NCI-H1092 treated with DMSO at 0.1 percent for 48 hours (cell line): ENCODE measurements at places on chromosomes 1 and 21.

DNA sequence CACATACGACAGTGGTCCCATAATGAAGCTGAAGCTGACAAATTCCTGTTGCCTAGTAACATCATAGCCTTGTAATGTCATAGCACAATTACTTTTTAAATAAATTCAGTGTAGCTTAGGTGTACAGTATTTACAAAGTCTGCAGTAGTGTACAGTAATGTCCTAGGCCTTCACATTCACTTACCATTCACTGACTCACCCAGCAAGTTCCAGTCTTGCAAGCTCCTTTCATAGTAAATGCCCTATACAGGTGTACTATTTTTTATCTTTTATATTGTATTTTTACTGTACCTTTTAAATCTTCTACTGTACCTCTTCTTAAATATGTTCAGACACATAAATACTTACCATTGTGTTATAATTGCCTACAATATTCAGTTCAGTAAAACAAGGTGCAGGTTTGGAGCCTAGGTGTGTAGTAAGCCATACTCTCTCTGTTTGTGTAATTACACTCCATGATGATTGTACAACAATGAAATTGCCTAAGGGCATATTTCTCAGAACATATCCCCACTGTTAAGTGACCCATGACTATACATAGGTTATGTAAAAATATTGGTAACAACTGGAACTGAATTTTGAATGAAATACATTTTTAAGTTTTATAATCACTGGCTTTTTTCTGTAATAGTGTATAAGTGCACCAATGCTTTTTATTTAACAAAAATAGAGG, 33.5 kb upstream of the ADAM30 start:
- no peak for DNase-seq

DNA sequence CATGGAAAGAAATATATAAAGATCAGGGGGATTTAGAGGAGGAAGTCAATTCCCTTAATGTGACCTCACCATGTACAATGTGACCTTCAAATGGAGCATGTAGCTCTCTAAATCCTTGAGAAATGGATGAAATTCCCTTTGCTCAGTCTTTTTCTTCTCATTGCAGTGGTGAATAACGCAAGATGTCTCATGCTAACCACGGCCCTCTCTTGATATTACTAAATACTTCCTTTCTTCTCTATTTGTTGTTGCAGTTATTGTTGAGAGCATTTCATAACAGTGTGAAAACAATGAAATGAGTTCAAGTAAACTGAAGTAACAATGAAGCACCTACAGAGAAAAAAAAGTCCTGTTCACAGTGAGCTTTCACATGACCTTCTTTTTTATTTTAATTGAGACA, 55.6 kb downstream of the ZNF281 start:
- no peak for DNase-seq

DNA sequence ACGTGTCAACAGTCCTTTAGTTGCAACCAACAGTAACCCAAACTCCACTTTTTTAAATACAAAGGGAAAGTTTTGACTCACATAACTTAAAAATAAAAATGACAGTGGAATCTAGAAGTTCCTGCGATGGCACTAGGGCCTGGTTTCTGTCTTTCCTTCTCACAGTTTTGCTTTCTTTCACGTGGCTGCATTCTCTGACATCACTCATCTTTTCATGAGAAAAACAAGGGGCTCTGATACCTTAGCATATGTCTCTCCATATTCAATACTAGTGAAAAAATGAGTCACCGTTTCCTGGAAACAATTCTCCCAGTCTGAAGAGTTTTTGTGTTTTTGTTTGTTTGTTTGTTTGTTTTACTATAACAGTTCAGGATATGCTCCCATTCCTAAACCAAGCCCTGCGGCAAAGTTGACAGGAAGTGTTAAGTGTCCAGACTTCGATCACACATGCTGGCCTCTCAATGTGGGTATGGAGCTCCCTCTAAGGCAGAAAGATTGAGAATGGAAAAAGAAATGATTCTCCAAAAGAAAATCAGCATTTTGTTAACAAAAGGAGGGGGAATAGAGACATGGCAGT, 483.3 kb downstream of the TTLL7 start:
- DNase-seq = no peak

GRCh38 chr1:6969762-6970161, 184.5 kb downstream of the CAMTA1 start:
- no peak for DNase-seq

GRCh38 chr1:80540149-80540548, 1260.6 kb upstream of the ADGRL2 start:
- DNase-seq = no peak

- no peak for DNase-seq
Measured at GRCh38 chr1:193333166-193333565, 146.8 kb upstream of the B3GALT2 start.

GRCh38 chr1:182147136-182147820, 85.8 kb upstream of the ZNF648 start:
- no peak for DNase-seq

- DNase-seq = peak; percentile 22
Measured at GRCh38 chr1:26225033-26225831, 8.8 kb upstream of the CEP85 start.

GRCh38 chr1:19208710-19209438, 1.2 kb downstream of the UBR4 start:
- no peak for DNase-seq

DNA sequence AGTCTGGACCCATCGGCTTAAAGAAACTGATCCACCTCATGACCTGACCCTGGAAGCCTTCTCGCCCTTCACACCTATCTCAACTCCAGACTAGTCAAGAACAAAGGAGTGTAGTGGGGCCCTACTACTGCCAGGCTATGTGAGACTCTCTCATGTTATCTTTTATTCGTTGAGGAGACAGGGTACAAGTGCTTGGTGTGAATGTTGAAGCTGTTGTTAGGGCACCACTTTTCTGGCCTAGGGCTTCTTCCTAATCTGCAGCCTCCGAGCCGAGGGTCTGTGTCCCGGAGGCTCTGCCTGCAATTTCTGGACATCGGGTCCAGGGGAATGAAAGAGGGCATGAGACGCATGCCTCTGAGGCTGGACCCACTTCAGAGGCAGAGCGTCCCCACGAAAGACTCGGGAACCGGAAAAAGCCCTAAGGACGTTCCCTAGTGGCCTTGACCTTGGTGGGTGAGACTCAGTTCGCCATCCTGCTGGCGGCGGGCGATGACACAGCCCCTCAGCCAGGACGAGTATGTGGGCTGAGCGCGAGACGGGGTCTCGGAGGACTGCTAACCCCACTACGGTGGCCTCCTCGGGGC, 671 bp downstream of the DNAJC11 start:
- DNase-seq = no peak

DNA sequence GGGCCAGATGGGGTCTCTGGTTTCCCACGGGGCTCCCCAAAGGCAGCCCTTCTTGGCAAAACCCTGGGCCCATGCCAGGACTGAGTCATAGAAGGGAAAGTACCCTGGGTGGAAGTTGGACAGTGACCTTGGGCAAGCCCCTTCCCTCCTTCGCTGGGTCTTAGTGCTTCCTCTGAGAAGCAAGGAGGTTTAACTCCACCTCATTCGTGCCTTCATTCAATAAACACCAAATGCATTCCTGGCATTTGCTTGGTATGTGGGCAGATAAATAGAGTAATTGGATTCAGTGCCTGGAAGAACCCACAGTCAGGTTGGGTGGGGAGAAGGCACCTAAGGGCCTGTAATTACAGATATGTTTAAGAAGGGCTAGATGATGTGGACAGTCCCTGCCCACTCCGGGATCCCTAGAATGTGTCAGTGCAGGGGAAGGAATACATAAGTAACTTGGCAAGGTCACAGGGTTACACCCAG, 36.3 kb upstream of the CITED4 start:
- DNase-seq = no peak
